ENCODE measurements at places on chromosomes 5 and 9.

DNA sequence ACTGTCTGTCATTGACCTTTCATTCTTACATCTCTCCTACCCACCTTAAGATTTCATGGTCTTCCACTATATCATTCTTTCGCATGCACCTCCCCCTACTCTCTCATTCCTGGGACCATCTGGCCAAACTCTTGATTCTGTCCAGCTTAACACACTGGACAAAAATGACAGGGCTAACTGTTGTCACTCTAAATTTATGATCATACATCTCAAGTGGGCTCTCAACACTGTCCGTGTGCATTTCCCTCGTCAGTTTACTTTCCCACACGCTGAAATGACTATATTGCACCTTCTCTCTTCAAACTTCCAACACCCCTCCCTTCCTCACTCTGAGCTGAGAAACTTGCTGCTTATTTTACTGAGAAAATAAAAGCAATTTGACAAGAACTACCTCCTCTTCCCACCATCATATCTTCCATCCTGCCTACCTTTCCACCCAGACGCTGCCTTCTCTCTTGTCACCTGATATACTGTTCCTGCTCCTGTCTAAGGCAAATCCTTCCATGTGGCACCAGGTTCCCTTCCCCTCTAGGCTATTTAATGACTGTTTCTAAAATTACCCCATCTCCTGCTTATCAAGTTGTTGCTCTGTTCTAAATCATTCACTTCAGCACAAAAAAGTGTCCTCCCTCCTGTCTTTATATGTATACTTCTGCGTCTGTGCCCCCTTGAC lies 8.1 kb upstream of the KLF9 start:
- peak overlapping the region; percentile 0 for H3K4me3 ChIP-seq
- peak overlapping the region; percentile 47 for H3K27ac ChIP-seq
- H3K36me3 ChIP-seq = no peaks in the 10 kb centered on the region
- DNase-seq = no peak
- peaks cover 31% of the 10 kb centered on the region for H3K4me1 ChIP-seq

- no peak for DNase-seq
- peaks cover 59% of the 10 kb centered on the region for H3K36me3 ChIP-seq
- no peak overlapping the region for H3K4me3 ChIP-seq
- no peaks in the 10 kb centered on the region for H3K27me3 ChIP-seq
- H3K27ac ChIP-seq = no peak overlapping the region
These were observed 54.3 kb downstream of the NUP214 start for GRCh38 chr9:131179561-131180219.

- no peaks in the 10 kb centered on the region for H3K27me3 ChIP-seq
- H3K27ac ChIP-seq = no peak overlapping the region
- no peak overlapping the region for H3K4me3 ChIP-seq
- no peaks in the 10 kb centered on the region for H3K36me3 ChIP-seq
- H3K4me1 ChIP-seq = no peaks in the 10 kb centered on the region
- DNase-seq = no peak
These were observed 317.5 kb downstream of the SPOCK1 start for GRCh38 chr5:137181667-137182066.

GRCh38 chr5:107935645-107936044 lies 264.9 kb upstream of the EFNA5 start:
- H3K27me3 ChIP-seq = no peaks in the 10 kb centered on the region
- H3K27ac ChIP-seq = no peak overlapping the region
- H3K4me3 ChIP-seq = no peak overlapping the region
- DNase-seq = no peak
- no peaks in the 10 kb centered on the region for H3K36me3 ChIP-seq

DNA sequence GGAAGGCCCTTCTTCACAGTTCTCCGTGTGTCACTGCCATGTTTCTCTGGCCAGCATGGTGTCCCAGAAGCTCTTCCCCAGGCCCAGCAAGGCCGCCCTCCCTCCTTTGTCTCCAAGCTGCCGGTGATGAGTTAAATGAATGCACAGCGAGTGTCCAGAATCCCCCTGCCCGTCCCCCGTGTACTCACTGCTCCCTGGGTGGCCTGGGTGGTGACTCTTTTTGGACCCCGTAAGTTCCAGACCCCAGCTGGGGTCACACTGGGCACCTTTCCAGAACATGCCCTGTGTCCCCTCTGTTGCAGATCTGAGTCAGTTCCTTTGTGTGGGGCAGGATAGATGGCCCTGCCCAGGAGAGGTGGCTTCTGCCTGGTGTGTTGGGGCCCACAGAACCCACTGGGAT lies 95.0 kb downstream of the MRPL36 start:
- no peaks in the 10 kb centered on the region for H3K36me3 ChIP-seq
- peaks cover 8% of the 10 kb centered on the region for H3K27me3 ChIP-seq
- H3K27ac ChIP-seq = no peak overlapping the region
- DNase-seq = no peak
- no peak overlapping the region for H3K4me3 ChIP-seq

GRCh38 chr9:103707181-103707580 lies 386.9 kb upstream of the SMC2 start:
- H3K27ac ChIP-seq = no peak overlapping the region
- no peaks in the 10 kb centered on the region for H3K27me3 ChIP-seq
- no peaks in the 10 kb centered on the region for H3K4me1 ChIP-seq
- no peak for DNase-seq
- no peaks in the 10 kb centered on the region for H3K36me3 ChIP-seq

- H3K27me3 ChIP-seq = no peaks in the 10 kb centered on the region
- DNase-seq = peak; percentile 44
- peaks cover 16% of the 10 kb centered on the region for H3K36me3 ChIP-seq
These were observed 43.9 kb upstream of the GLIPR2 start for GRCh38 chr9:36092509-36093215.

- no peaks in the 10 kb centered on the region for H3K4me1 ChIP-seq
- DNase-seq = no peak
- H3K27ac ChIP-seq = no peak overlapping the region
These were observed 6.8 kb upstream of the NEURL1B start for GRCh38 chr5:172634106-172634899.

DNA sequence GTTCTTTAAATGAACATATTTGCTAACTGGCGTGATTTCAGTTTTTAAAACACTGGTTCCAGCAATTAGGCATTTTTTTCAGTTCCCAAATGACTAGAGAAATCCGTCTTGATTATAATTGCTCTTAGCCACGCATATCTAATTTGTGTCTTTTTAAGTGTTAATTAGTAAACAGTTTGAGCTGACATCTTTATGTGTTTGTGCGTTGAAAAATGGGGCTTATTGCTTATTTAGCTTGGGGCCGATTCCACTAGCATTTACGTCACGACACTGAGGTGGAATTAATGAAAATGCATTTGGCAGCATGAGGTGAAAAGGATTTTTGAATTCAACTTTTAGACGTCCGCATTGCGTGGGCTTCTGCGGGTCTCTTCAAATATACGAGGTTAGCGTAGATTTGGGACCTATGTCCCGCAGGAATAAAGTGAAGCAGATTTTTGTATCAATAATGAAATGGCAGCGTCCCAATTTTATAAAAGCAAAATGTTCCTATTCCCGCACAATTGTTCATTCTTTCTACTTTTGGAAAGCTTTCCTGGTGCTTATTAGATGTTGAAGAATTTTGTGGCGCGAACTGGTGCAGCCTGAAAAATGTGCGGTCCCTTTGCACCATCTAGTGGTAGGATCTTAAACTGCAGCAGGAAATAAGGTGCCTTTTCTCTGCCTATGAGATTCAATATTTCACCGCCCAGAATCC lies 122.7 kb upstream of the LMX1B start:
- H3K4me3 ChIP-seq = no peak overlapping the region
- no peaks in the 10 kb centered on the region for H3K36me3 ChIP-seq
- H3K27me3 ChIP-seq = peaks cover 29% of the 10 kb centered on the region

GRCh38 chr9:91902475-91903125 lies 47.4 kb downstream of the ROR2 start:
- no peaks in the 10 kb centered on the region for H3K36me3 ChIP-seq
- peaks cover 13% of the 10 kb centered on the region for H3K4me1 ChIP-seq
- H3K4me3 ChIP-seq = no peak overlapping the region
- H3K27me3 ChIP-seq = peaks cover 8% of the 10 kb centered on the region

DNA sequence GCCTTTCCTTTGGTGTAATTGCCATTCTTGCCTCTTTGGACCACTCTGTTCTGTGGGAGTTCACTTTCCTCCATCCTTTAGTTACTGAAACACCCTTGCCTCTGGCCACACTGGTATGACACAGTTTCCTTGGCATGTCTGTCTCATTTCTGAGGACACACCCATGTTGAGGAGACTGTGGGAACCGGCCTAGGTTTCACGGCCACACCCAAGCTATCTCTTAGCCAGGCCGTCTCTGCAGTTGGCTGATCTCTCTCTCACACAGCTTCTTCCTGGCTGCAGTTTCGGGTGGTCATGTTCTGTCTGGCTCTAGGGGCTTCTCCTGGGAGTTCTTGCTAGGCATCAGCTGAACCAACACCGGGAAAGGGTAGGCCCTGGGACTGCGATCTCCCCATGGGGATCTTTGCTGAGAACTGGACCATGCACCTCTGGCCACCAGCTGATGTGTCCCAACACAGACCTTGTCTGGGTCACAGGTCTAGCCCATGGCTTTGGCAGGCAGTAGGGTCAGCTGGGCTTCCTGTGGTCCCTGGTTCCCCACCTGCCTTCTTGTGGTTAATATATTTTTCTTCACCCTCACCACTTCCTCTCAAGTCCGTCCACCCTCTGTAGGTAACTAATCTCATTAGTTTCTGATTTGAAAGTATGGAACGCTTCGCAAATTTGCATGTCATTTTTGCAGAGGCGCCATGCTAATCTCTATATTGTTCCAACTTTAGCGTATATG lies 24.9 kb downstream of the ARHGEF37 start:
- peaks cover 18% of the 10 kb centered on the region for H3K4me1 ChIP-seq
- no peak for DNase-seq
- no peaks in the 10 kb centered on the region for H3K36me3 ChIP-seq
- peak overlapping the region; percentile 43 for H3K27ac ChIP-seq
- H3K27me3 ChIP-seq = peaks cover 2% of the 10 kb centered on the region

DNA sequence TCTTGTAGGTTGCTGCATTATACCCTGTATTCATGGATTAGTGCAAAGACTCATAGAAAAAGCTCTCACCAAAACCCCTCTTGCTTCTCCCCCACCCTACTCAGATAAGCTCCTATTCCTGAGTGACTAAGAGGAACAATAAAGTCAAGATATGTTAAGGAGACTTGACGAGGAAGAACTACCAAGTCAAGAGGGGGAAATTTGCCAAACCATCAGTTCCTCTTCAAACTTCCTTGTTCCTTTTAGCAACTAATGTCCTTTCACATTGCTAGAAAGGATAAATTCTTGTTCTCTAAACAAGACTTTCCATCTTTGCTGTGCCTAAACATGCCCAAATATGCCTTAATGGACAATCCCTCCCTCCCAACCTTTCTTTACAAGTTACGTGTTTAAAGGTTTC lies 27.0 kb downstream of the CNOT8 start:
- DNase-seq = no peak
- no peak overlapping the region for H3K4me3 ChIP-seq
- no peaks in the 10 kb centered on the region for H3K27me3 ChIP-seq
- H3K36me3 ChIP-seq = peaks cover 81% of the 10 kb centered on the region
- no peaks in the 10 kb centered on the region for H3K4me1 ChIP-seq

- H3K27me3 ChIP-seq = peaks cover 3% of the 10 kb centered on the region
- peak overlapping the region; percentile 100 for H3K4me3 ChIP-seq
- H3K27ac ChIP-seq = peak overlapping the region; percentile 100
- peak; percentile 14 for DNase-seq
- H3K36me3 ChIP-seq = peaks cover 28% of the 10 kb centered on the region
These were observed 539 bp downstream of the POC5 start for GRCh38 chr5:75716715-75717081.

GRCh38 chr9:128117613-128118471 lies 9.7 kb downstream of the PTGES2 start:
- peaks cover 3% of the 10 kb centered on the region for H3K4me1 ChIP-seq
- H3K36me3 ChIP-seq = peaks cover 15% of the 10 kb centered on the region
- H3K27ac ChIP-seq = peak overlapping the region; percentile 38

- no peaks in the 10 kb centered on the region for H3K36me3 ChIP-seq
- H3K27me3 ChIP-seq = no peaks in the 10 kb centered on the region
- H3K4me3 ChIP-seq = no peak overlapping the region
- no peak overlapping the region for H3K27ac ChIP-seq
These were observed 333.6 kb upstream of the DAB2 start for GRCh38 chr5:39758426-39758825.

DNA sequence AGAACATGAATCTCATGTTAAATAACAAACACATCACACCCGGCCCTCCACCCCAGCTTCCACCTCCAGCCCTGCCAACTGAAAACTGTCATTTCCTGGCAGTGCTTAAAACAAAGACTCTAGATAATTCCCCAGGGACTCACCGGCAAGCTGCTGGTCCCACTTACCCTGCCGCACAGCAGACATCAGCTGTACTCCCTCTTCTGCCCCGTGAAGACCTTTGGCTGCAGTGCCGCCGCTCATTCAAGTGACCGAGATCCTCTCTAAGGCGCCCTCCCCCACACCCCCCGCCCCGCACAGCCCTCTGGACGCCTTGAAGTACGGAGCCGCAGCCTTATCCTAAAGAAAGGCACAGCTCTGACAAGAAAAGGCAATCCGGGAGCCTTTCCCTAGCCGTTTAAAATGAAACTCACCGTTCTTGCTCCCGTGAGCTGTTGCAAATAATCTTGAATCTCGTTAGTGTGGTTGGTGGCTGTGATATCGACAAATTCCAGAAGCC lies 434 bp downstream of the GLRX start:
- peak; percentile 14 for DNase-seq
- no peaks in the 10 kb centered on the region for H3K27me3 ChIP-seq
- H3K4me1 ChIP-seq = peaks cover 60% of the 10 kb centered on the region
- H3K4me3 ChIP-seq = peak overlapping the region; percentile 99
- peak overlapping the region; percentile 83 for H3K27ac ChIP-seq

DNA sequence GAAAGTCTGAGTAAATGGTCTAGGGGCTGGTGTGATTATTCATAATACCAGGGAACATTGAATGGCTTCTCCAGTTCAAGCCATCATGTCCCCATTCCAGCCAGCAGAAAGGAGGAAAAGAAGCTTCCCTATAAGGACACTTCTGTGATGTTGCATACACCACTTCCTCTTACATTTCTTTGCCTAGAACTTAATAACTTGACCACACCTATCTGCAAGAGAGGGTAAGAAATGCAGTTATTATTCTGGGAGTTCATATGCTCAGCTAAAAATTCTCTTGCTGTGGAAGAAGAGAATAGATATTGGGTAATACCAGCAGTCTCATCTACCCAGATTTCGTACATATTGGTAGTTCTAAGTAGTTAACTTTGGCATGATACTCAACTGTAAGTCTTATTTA lies 166.1 kb downstream of the SLC28A3 start:
- no peak for DNase-seq
- H3K27ac ChIP-seq = no peak overlapping the region
- H3K36me3 ChIP-seq = no peaks in the 10 kb centered on the region
- no peak overlapping the region for H3K4me3 ChIP-seq
- H3K27me3 ChIP-seq = peaks cover 7% of the 10 kb centered on the region

GRCh38 chr5:133612249-133612860 lies at the start of gene FSTL4:
TSS of gene FSTL4 (minus strand) at chr5:133612541.
- peak within 1 kb of the TSS; percentile 47 for H3K4me3 ChIP-seq
- peaks cover 67% of the 10 kb centered on the region for H3K27me3 ChIP-seq
- no peaks in the 10 kb centered on the region for H3K4me1 ChIP-seq
- peak; percentile 21 for DNase-seq
- no peaks in the 10 kb centered on the region for H3K36me3 ChIP-seq
- H3K27ac ChIP-seq = no peak within 1 kb of the TSS

- no peaks in the 10 kb centered on the region for H3K36me3 ChIP-seq
- H3K27me3 ChIP-seq = peaks cover 5% of the 10 kb centered on the region
- no peak for DNase-seq
- no peak overlapping the region for H3K4me3 ChIP-seq
These were observed 33.0 kb downstream of the SNX30 start for GRCh38 chr9:112783551-112783954.
